ENCODE measurements at places on chromosomes 16 and 17. TPM values are rescaled to one million over a fixed set of nuclear protein-coding genes. Genes with fewer than 3 reads are reported as not detected.

KRTAP4-1 gene
- not detected for total RNA-seq

ADCY9 gene
- total RNA-seq, result 43.2 TPM

TBC1D3E gene
- not detected for total RNA-seq

GRCh38 chr17:51029142-51029541 is 91.5 kb downstream of the SPAG9 start:
- peak overlapping the region; percentile 19 for H3K4me3 ChIP-seq
- H3K27ac ChIP-seq, result peak overlapping the region; percentile 58
- H3K36me3 ChIP-seq, result peaks cover 10% of the 10 kb centered on the region
- H3K27me3 ChIP-seq, result no peaks in the 10 kb centered on the region

DNA sequence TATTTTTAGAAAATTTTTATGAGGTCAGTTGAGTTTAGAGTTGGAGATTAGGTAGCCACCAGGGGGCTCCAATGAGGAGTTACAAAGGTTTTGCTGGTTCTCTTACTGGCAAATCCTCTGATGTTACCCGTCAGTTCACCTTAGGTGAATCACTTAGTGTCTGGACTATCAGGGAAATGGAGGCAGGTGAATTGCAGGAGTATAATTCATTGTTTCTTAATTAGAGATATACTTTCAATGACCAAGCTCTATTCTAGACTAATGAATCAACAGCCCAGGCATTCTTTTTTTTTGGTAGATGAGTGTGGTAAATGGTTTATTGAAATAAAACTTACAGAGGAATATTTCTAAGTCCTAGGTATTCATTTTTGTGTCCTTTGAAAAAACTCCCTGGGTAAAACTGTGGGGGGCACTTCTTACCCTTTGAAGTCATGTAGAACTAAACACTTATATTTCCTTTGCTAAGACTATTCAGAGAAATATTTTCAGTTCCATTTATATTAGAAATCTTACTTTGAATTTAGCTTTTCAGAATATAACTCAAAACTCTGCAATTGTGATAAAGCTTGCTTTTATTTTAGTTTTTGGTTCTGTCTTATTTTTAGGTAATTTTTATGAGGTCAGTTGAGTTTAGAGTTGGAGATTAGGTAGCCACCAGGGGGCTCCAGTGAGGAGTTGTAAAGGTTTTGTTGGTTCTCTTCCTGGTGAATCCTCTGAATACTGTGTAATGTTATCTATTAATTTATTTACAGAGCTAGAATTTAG is 17.7 kb downstream of the PSMD11 start:
- no peaks in the 10 kb centered on the region for H3K4me1 ChIP-seq
- H3K36me3 ChIP-seq, result peaks cover 94% of the 10 kb centered on the region
- H3K27ac ChIP-seq, result no peak overlapping the region
- no peak overlapping the region for H3K4me3 ChIP-seq
- no peak for DNase-seq
- no peaks in the 10 kb centered on the region for H3K27me3 ChIP-seq

DNA sequence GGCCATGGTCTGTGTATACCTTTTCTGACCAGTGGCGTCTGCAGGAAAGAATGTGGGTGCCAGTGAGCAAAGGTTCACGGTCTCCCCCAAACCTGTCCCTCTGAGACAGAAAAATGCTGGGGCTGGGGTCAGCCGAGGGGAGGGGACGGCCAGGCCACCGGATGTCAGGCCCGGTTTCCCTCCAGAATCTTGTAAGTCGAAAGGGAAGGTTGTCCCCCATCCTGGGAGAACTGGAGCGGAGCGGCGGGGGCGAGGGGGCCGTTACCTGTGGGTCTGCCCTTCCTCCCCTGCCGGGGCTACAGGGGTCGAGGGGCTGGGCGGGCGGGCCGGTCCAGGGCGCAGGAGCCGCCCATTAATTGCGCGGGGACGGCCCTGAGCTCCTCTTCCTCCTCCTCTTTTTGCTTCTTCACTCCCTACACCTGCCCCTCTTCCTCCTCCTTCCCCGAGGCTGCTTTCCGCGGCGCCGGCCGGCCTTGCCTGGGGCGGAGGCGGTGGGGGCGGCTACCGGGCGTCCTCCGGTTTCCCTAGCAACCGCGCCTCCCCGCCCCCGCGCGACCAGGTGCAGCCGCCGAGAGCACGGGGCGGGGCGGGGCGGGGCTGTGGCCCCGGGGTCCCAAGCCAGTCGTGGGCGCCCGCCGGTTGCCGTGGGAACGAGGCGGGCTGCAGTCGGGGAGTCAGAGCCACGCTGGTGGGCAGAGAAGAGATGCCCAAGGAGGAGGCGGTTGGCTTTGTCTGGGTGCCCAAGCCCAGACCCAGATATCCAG is at the start of gene MARCHF10:
Gene MARCHF10, minus strand, starts transcription at position 503 of the 764 bp plus-strand sequence. CDS start 6,579 bp downstream, outside the sequence.
- peaks cover 7% of the 10 kb centered on the region for H3K4me1 ChIP-seq
- H3K4me3 ChIP-seq, result peak within 1 kb of the TSS; percentile 43
- H3K27me3 ChIP-seq, result peaks cover 14% of the 10 kb centered on the region
- peak; percentile 60 for DNase-seq
- H3K27ac ChIP-seq, result no peak within 1 kb of the TSS
- H3K36me3 ChIP-seq, result no peaks in the 10 kb centered on the region

GRCh38 chr17:72184805-72185204 is 64.0 kb downstream of the SOX9 start:
- H3K27me3 ChIP-seq, result no peaks in the 10 kb centered on the region
- H3K4me1 ChIP-seq, result no peaks in the 10 kb centered on the region
- H3K36me3 ChIP-seq, result no peaks in the 10 kb centered on the region

DNA sequence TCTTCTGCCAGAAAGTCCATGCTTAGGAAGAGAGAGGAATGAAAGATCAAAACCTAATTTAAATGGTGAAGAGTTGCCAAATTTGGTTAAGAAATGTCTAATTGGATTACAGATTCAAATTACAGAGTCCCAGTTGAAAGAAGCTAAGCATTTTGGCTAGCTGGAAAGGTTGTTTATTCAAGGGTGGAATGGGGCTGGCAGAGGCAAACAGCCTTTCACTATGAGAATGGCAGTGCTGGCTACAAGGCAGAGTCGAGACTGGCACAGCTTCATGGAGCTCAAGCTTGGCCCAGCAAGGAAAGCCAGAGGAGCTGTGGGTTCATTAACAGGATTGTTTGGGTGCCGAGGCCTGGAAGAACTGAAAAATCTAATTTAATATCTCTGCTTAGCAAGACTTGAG is 13.6 kb downstream of the MAP3K3 start:
- H3K4me3 ChIP-seq, result no peak overlapping the region
- no peaks in the 10 kb centered on the region for H3K27me3 ChIP-seq
- no peak for DNase-seq
- no peak overlapping the region for H3K27ac ChIP-seq
- peaks cover 68% of the 10 kb centered on the region for H3K36me3 ChIP-seq
